ENCODE measurements at places on chromosomes 16 and 17.

- DNase-seq, result no peak
Observed at GRCh38 chr17:40564883-40565768, at the start of gene CCR7. CCR7 (minus strand) TSS chr17:40565472; CDS start chr17:40565409, 63 bp downstream.

DNA sequence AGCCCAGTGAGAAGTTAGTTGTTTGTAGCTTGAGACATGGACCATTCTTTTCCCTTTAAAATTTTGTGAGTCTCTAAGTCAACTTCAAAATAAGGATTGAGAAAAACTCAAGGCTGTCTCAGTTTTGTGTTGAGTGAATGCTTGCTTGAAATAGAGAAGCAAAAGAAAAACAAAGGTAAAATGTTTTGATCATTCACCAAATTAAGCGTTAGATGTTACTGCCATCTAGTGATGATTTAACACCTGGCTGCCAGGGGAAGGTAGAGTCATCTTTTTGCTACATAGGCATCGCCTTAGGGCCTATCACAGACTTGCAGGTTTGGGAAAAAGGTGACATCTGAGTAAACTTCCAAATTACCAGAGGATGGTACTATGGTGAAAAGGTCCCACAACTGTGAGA is 74.4 kb downstream of the PCTP start:
- DNase-seq, result no peak

DNA sequence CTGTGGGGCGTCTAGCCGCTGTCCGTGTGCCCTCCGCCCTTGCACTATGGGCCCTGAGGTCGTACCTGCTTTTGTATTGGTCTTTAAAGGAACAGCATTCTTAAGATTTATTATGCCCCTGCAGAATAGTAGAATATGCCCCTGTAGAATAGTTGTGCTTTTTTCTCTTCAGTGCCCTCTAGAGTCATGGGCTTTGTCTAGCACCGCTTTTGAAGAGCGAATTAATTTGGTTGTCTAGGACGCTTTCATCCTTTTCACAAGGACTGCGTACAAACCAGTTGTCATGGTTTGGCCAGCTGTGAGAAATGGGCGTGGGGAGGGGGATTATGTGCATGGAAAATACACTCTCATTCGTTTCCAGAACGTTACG is 621 bp downstream of the CEP95 start:
- DNase-seq, result peak; percentile 51

GRCh38 chr17:76683921-76684745 is 26.6 kb downstream of the MXRA7 start:
- no peak for DNase-seq

GRCh38 chr17:50660042-50660886 is 25.6 kb downstream of the ABCC3 start:
- no peak for DNase-seq

GRCh38 chr17:39175695-39176093 is 9.7 kb upstream of the ARL5C start:
- DNase-seq, result no peak

DNA sequence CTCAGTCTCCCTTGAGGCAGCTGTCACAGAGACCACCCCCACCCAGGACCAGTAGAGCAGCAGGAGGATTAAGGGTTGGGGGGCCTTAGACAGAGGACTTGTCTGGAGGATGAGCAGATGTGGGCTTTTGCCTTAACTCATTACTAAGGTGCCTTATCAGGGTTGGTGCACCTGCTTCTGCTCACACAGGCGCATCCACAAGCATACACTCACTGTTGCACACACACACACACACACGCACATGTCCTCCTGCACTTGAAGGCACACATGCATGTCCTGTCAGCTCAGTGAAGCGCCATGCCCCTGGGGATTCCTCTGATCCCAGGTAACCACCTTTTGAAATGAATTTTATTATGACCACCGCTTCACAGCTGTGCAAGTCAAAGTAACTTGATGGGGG is 1.2 kb downstream of the GFAP start:
- no peak for DNase-seq

DNA sequence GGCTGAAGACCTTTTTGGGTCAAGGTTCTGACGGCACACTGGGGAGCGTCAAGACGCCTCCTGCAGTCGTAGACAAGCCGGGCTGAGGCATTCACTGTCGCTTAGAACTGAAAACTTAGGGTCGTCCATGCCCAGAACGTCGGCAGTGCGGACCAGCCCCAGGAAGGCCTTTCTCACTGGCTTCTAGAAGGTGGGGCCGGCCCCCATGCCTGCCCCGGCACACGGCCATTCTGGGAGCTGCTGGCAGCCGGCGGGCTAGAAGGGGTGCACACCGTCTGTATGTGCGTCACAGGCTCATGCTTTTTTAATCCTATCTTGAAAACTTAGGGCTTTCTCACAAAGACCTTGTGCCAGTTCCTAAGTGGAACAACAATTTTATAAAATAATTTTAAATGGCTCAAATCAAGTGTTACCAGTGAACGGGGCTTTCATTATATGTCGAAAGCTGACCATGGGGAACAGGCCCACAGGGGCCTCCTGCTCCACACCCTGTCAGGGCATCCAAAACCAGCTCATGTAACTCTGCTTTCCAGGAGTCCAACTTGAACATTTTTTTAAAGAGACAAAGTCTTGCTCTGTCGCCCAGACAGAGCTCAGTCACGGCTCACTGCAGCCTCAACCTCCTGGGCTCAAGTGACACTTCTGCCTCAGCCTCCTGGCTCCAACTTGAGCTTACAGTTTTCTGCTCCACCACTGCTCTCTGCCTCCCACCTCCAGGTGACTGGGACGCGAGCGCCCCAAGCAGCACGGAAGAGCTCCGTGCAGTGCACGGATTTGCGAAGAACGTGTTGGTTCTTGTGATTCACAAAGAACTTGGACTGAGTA is 111.2 kb downstream of the ANKRD11 start:
- no peak for DNase-seq

DNA sequence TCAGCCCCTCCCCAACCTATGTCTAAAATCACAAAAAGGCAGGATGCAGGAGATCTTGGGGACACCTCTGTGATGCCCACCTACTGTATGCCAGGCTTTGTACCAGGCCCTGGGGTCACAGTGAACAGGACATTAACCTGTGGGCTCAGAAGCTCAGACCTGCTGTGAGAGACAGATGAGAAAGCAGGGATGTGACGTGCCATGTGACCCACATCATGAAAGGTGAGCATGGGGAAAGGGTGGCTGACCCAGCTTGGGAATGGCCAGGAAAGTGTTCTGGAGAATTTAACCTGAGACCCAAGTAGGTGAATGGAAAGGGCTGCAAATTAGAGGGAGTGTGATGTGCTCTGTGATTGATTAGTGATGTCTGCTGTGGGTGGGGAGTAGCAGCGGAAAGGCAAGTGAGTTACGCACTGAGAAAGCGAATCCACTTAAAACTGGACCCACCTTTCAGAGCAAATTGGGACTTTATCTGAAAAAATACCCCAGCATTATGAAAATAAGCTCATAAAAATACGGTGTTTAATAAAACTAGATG is 132.2 kb downstream of the IRF8 start:
- no peak for DNase-seq

DNA sequence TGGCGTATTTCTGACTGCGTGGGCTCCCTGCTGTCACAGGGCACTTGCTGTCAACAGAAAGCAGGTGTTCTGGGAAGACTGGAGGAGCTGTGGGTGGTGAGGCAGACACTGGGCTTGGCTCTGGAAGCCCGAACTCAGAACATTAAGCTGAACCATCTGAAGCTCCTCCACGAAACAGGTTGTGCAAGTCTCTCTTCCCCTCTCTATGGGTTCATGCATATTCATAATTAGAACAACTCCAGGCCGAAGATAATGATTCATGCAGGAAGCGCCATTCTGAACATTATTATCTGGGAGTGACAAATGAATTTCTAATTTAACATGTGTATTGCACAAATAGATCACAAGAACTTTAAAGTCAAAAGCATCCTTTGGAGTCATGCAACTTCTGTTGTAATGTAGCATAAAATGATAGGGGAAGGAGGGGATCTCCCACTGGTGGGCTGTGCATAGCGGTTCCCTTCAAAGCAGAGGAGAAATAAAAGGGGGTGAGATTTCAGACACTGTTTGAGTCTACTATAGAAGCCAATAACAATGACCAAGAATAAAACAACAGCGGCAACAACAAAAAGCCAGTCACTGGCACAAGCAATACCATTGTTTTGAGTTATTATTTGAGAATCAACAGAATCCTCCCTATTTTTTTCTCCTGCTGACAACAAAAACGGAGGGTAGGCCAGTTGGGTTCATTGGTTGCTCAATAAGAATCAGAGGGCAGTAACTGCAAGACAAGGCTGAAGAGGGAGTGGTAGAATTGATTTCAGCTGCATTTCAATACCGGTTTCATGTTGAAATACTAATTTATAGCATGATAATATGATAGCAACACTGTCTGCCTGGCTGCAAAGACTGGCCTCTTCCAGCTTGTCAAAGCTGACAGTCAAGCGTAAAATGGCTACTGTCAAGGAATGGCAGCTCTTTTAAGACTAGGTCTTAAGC is 407.3 kb downstream of the XYLT1 start:
- DNase-seq, result no peak

GRCh38 chr17:40327735-40328385 is 18.9 kb downstream of the RARA start:
- DNase-seq, result no peak

GRCh38 chr17:6775871-6776405 is at the start of gene FBXO39:
FBXO39 (plus strand) TSS chr17:6776215; CDS start chr17:6779869, 3,654 bp downstream.
- no peak for DNase-seq

DNA sequence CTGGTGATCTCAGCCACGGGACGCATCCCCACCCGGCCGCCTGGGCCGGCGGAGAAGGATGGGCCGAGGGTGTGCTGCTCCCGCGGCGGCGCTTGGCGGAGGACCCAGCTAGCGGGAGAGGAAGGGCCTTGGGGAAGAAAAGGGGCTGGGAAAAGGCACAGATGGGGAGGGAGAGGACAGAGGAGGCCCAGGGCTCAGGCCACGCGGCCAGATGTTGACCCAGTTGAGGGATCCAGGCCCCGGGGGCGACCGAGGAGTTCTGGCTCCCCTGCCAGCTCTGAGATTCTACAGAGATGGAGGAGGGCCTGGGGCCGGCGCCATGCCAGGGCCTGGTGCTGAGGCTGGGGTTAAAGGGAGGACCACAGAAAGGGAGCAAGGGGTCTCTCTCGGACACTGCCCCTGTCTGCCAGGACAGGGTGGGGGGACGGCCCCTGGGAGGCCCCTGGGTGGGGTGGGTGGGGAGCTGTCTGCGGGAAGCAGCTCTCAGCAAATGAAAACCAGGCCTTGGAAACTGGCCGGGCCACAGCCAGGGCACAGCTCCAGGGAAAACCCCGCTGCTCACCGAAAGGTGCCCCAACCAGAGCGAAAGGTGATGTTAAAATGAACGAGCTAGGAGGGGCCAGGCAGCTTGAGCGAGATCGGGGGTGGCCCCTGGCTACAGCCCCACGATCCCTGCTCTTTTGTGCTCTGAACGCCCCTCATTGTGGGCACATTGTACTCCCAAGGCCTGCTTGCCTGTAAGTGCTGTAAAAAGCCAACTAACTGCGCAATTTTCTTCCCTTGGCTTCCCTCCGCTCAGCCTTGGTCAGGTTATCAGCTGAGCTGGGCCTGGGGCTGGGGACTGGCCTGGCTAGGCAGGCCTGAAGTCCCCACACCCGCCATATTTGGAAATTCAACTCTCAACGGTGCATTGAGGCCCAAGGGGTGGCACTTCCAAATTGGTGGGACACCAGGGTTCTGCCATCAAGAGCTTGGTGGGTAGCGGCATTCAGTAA is 191.4 kb downstream of the ZNF423 start:
- no peak for DNase-seq

- DNase-seq, result no peak
Observed at GRCh38 chr17:43368740-43369506, 29.9 kb upstream of the ARL4D start.

DNA sequence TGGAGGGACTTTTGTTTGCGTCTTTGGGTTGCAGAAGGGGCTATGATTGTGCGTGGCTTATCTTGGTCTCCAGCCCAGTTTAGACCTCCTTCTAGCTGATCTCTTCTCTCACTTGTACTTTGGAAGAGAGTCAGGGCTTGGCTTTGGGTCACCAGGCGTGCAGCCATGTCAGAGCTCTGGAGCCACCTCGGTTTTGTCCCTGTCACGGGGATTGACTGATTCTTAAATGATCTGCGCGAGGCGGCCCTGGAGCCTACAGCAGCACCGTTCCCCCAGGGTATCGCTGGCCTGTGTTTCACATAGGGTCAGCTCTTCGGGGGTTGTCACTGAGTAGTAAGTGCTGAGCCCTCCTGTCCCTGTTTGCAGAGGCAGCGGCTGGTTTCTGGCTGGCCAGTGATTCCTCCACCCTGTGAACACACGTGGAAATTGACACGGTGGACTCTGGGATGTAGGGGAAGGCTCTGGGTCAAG is 209.8 kb upstream of the CHMP6 start:
- DNase-seq, result no peak

- no peak for DNase-seq
Observed at GRCh38 chr16:87550495-87550961, 51.8 kb upstream of the JPH3 start.

Measured in non-pigmented ciliary epithelial cell (primary cell).